ENCODE measurements at places on chromosomes 5 and 9. TPM values are rescaled to one million over a fixed set of nuclear protein-coding genes. Genes with fewer than 3 reads are reported as not detected.
A peak's percentile ranks its signal among the peaks of the same experiment; 100 is the strongest.

The MAT2B gene
- total RNA-seq: 67.7 TPM

The CTXN3 gene
- total RNA-seq: not detected

The PCDHGB2 gene
- total RNA-seq: not detected

DNA sequence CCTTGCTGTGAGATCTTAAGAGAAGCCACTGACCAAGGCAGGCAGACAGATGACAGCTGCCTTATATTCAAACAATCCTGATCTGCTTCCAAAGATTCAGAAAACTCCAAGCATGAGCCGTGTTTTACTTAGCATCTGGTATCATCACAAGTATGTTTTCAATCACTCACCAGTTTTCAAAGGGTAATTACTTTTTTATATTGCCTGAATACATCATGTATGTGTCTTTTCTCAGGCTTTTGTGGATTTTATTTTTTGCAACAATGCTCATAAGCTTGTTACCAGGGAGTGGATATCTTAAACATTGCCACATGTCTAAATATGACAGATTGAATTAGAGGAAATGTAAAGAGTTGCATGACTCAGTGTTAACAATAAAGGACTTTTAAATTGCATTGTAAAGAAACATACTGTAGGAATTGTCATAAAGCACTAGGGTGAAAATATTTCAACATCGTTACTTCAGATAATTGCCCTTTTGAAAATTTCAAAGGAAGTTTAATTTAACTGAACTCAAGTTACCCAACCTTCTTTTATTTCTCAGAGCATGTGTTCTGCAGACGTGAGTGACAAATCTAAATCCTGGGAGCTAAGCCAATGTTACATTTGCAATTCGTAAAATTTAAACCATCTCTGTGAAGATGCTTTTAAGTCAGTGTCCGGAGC, 326.1 kb downstream of the PLK2 start:
- H3K4me1 ChIP-seq: no peaks in the 10 kb centered on the region
- no peak overlapping the region for H3K27ac ChIP-seq
- DNase-seq: no peak
- H3K36me3 ChIP-seq: no peaks in the 10 kb centered on the region
- H3K4me3 ChIP-seq: no peak overlapping the region

DNA sequence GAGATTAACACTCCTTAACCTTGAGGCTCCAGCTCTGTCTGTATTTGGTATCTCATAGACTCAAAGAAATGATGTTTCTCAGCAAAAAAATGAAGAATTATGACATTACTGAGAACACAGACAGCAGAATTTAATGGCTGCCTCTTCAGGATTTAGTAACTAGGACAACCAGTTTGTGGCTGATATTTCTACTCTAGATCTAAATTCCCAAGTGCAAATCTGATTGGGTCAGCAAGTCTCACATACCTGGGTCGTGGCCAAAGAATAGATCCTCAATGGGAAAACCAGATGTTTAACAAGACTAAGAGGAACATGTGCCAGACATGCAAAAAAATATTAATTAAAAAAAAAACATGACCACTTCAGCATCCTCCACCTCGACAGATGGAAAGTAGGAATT, 608.9 kb downstream of the DTWD2 start:
- H3K4me1 ChIP-seq: no peaks in the 10 kb centered on the region
- no peaks in the 10 kb centered on the region for H3K27me3 ChIP-seq
- no peak overlapping the region for H3K27ac ChIP-seq
- no peaks in the 10 kb centered on the region for H3K36me3 ChIP-seq
- DNase-seq: no peak
- no peak overlapping the region for H3K4me3 ChIP-seq

DNA sequence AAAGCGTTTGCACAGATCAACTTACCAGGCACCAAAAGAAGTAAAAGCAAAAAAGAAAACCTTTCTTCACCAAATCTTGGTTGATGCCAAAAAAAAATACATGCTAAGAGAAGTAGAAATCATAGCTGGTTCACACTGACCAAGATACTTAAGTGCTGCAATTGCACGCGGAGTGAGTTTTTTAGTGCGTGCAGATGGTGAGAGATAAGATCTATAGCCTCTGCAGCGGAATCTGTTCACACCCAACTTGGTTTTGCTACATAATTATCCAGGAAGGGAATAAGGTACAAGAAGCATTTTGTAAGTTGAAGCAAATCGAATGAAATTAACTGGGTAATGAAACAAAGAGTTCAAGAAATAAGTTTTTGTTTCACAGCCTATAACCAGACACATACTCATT, 36.4 kb upstream of the CCDC152 start:
- no peaks in the 10 kb centered on the region for H3K36me3 ChIP-seq
- H3K27ac ChIP-seq: no peak overlapping the region
- H3K27me3 ChIP-seq: peaks cover 25% of the 10 kb centered on the region
- H3K4me1 ChIP-seq: peaks cover 12% of the 10 kb centered on the region
- no peak for DNase-seq

GRCh38 chr5:65866837-65867521, 59.4 kb upstream of the ERBIN start:
- H3K36me3 ChIP-seq: peaks cover 2% of the 10 kb centered on the region
- H3K4me1 ChIP-seq: peaks cover 24% of the 10 kb centered on the region
- peak overlapping the region; percentile 64 for H3K4me3 ChIP-seq

DNA sequence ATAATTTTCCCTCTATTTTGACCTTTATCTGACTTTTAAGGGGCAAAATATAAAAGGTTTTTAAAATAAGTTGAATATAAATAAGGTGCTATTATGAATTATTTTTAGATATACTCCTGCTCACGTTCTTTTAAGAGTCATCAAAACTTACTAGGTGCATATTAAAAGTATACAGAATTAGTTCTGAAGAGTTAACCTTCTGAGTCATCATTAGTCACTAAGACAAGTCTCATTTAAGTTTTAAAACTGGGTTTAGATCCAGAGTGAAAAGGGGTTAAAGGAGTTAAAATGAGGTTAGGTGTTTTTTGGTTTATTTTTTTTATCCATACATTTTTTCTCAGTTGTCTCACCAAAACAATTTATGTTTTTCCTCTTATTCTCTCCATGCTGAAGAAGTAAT, 41.7 kb downstream of the SMIM15 start:
- DNase-seq: no peak

DNA sequence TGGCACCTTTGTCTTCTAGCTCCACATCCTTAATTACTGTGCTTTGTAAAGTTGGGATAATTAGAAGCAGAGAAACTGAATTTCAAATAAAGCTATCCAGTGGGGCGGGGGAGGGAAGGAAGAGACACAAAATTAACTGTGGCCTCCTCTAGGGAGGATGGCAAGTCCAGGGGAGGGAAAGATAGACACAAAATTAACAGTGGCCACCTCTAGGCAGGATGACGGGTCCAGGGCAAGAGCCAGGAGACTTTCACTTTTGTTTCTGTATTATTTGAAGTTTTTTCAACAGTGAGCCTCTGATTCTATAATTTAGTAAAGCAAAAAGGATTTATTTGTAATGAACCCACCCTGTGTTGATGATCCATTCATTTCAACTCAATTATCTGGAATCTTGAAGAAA, 335.9 kb downstream of the MSX2 start:
- H3K4me3 ChIP-seq: peak overlapping the region; percentile 62
- peaks cover 17% of the 10 kb centered on the region for H3K27me3 ChIP-seq
- no peak for DNase-seq
- H3K4me1 ChIP-seq: peaks cover 10% of the 10 kb centered on the region
- H3K36me3 ChIP-seq: no peaks in the 10 kb centered on the region

DNA sequence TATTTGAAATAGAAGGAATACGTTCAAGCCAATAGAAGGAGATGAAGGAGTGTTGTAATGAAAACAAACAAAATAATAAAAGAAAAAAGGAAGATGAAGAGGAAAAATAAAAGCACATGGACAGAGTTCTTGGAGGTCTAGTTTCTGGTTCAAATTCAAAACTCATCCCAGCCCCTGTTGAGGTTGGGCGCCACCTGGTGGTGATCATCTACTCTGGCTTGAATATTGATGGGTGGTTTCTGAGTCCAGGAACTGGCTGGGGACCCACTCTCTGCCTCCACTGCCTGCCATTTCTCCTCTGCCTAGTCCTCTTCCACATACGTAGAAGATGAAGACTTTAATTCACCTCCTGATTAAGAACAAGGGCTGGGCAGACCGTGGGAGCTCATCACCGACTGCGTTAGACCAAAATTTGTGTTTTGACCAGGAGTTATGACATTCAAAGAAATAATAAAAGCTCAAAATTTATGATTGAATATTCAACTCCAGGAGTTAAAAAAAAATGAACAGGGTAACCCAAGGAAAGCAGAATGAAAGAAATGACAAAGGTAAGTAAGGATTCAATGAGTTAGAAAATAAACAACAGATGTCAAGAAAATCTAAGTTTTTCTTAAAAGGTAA, 99.0 kb upstream of the SLC1A3 start:
- H3K36me3 ChIP-seq: no peaks in the 10 kb centered on the region

- no peaks in the 10 kb centered on the region for H3K27me3 ChIP-seq
- no peak overlapping the region for H3K4me3 ChIP-seq
- H3K4me1 ChIP-seq: no peaks in the 10 kb centered on the region
Measured at GRCh38 chr9:1179366-1179765, 129.2 kb downstream of the DMRT2 start.

- H3K36me3 ChIP-seq: peaks cover 24% of the 10 kb centered on the region
- H3K27me3 ChIP-seq: no peaks in the 10 kb centered on the region
Measured at GRCh38 chr5:333945-334344, 12.4 kb downstream of the AHRR start.

DNA sequence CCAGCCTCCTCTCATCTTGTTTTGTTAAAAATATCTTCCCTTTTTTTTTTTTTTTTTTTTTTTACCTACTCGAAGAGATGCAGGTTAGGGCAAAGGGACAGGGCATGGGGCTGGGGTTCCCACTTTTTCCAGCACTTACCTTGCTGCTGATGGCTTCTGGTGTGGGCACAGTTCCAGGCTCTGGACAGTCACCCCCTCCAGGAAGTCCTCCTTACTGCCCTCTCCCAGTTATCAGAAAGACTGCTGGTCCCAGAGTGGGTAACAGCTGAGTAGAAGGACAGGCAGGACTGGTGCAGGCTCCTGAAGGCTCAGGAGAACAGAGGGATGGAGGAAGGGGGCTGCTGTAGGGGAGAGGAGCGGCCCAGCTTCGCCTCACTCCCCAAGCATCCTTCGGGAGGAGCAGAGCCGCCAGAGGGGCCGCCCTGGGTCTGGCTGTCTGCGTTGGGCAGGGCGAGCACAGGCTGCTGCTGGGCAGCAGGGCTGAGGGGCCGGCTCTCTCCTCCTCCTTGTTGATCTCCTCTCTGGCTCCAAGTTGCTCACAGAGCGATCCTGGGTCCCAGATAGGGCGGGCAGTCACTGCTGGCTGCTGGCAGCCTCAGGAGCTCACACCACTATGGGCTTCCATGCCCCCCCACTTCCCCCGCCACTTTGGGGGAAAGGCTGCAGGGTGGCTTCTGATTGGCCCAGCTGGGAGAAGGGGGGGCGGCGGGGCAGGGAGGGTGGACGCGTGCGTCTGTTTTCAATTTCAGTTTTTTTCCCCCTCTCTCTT, at the start of gene PDGFRB:
TSS of gene PDGFRB (minus strand) at position 588 of the 769 bp plus-strand sequence. CDS start 18,798 bp downstream, outside the sequence.
- peaks cover 7% of the 10 kb centered on the region for H3K4me1 ChIP-seq
- peak; percentile 63 for DNase-seq
- no peak within 1 kb of the TSS for H3K27ac ChIP-seq
- no peaks in the 10 kb centered on the region for H3K36me3 ChIP-seq
- peak within 1 kb of the TSS; percentile 88 for H3K4me3 ChIP-seq

The SV2C gene
- not detected for total RNA-seq

- H3K4me1 ChIP-seq: peaks cover 24% of the 10 kb centered on the region
- no peak for DNase-seq
- H3K36me3 ChIP-seq: no peaks in the 10 kb centered on the region
- H3K4me3 ChIP-seq: no peak overlapping the region
Measured at GRCh38 chr9:129220771-129221170, 42.7 kb upstream of the IER5L start.

- no peak overlapping the region for H3K27ac ChIP-seq
- no peak for DNase-seq
- no peaks in the 10 kb centered on the region for H3K36me3 ChIP-seq
- no peak overlapping the region for H3K4me3 ChIP-seq
- no peaks in the 10 kb centered on the region for H3K27me3 ChIP-seq
Measured at GRCh38 chr5:80070338-80071056, 35.3 kb downstream of the THBS4 start.

GRCh38 chr5:78985725-78986223, 664 bp upstream of the ARSB start:
- no peaks in the 10 kb centered on the region for H3K27me3 ChIP-seq
- H3K4me3 ChIP-seq: peak overlapping the region; percentile 88
- H3K36me3 ChIP-seq: peaks cover 4% of the 10 kb centered on the region
- H3K27ac ChIP-seq: peak overlapping the region; percentile 97
- H3K4me1 ChIP-seq: peaks cover 42% of the 10 kb centered on the region

DNA sequence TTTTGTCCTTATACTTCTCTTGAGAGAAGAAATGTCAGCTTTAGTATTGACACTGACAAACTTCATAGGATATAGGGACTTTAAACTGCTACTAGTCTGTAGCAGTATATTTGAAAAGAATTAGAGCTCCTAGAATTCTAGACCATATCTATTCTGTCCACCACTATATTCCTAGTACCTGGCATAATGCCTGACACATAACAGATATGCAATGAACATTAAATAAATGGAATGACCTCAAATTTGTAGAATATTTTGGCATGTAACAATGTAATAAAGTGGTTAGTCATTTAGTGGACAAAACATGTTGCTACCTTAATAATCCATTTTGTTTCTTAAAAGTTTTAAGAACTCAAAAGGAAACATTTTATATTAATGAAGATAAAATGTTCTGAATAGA, 57.5 kb downstream of the HOMER1 start:
- H3K27me3 ChIP-seq: no peaks in the 10 kb centered on the region
- DNase-seq: no peak
- H3K4me1 ChIP-seq: peaks cover 4% of the 10 kb centered on the region
- H3K27ac ChIP-seq: no peak overlapping the region
- no peak overlapping the region for H3K4me3 ChIP-seq

DNA sequence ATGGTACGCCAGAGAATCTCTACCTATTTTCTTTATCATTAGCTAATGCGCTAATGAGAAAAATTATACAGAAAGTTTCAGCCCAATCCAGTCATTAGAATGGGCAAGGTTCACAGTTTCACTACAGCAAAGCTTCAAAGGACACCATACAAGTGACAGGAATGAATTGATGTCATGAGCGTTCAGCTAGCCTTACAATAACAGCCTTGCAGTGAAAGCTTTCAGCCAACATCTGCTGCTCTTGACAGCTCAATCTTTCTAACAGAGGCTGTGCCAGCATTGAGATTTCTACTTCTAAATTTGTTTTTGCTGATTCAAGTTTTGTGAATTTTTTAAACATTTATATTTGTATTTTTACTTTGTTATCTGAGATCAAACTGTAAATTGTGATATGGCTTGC, 302.4 kb upstream of the FAM174A start:
- no peaks in the 10 kb centered on the region for H3K27me3 ChIP-seq
- H3K36me3 ChIP-seq: no peaks in the 10 kb centered on the region
- no peaks in the 10 kb centered on the region for H3K4me1 ChIP-seq

The SLC6A18 gene
- not detected for total RNA-seq

- H3K4me3 ChIP-seq: no peak overlapping the region
- no peaks in the 10 kb centered on the region for H3K36me3 ChIP-seq
- DNase-seq: no peak
- peaks cover 16% of the 10 kb centered on the region for H3K27me3 ChIP-seq
- H3K4me1 ChIP-seq: no peaks in the 10 kb centered on the region
Measured at GRCh38 chr5:11000515-11001353, 239.7 kb upstream of the DAP start.

The TCF7 gene
- total RNA-seq: 68.7 TPM

- H3K4me1 ChIP-seq: peaks cover 29% of the 10 kb centered on the region
- no peak for DNase-seq
- H3K27me3 ChIP-seq: no peaks in the 10 kb centered on the region
- H3K4me3 ChIP-seq: no peak overlapping the region
- no peak overlapping the region for H3K27ac ChIP-seq
Measured at GRCh38 chr9:123864251-123864650, 65.7 kb downstream of the DENND1A start.

GRCh38 chr5:77990020-77990419, 213.9 kb upstream of the TBCA start:
- H3K27ac ChIP-seq: no peak overlapping the region
- DNase-seq: no peak
- no peaks in the 10 kb centered on the region for H3K27me3 ChIP-seq
- H3K36me3 ChIP-seq: no peaks in the 10 kb centered on the region
- peaks cover 3% of the 10 kb centered on the region for H3K4me1 ChIP-seq
